ENCODE measurements at places on chromosomes 6 and 20.

DNA sequence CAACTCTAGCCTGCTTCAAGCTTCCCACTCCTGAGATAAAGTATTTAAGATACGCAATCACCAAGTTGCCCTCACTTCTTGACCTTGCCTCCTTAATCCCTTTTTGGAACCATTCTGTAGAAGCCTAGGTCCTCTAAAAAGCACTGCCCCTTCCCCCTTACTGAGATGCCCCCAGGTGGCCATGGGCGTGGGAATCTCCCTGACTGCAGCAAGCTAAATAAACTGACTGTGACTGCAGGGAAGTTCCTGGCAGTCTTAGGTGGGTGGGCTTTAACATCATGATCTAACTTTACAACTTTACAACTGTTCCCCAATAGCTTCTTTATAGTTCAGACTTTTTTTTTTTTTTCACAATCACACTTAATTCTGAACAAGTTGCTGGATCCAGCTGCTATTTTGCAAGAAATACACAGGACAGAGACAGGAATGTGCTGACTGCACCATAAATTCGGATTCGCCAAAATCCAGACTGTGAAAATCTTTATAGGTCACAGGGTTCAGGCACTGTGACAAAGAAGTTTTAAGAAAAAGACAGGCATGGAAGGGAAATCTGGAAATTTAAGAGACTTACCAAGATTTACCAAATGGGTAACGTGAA is 344.2 kb upstream of the SULF2 start:
- DNase-seq: no peak

DNA sequence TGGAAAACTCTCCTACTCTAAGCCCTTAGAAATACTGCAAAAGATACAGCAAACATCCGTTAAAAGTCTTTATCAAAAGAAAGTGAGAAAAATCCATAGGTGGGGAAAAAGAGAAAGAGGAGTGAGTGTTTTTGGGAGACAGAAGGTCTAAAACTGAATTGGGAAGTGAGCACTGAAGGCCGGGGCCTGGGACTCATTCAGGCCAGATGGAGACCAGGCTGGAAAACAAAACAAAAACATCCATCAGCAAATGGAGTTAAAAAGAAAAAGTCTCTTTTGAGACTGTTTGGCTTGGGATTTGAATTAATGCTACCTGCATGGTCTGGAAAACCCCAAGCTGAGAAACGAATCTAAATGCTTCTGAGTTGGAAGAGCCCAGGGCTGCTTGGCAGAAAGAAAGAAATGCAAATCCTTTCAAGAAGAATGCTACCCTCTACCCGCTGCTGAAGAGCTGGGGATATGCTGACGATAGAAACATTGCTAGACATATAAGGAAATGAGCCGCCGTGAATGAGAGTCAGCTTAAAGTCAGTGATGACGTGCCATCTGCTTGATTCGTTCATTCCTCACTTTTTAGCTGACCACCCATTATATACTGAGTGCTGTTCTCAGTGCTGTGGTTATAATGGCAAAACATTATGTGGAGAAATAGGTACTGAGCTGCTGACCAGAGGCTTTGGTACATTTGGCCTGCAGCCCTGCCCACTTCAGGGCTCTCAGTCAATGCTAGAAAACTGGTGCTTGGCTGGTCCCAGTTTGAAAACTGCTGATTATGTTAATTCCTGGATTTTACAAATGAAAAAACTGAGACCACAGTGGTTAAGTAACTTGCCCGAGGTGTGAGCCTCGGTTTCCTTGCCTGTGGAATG is 28.0 kb upstream of the TULP4 start:
- DNase-seq: no peak

DNA sequence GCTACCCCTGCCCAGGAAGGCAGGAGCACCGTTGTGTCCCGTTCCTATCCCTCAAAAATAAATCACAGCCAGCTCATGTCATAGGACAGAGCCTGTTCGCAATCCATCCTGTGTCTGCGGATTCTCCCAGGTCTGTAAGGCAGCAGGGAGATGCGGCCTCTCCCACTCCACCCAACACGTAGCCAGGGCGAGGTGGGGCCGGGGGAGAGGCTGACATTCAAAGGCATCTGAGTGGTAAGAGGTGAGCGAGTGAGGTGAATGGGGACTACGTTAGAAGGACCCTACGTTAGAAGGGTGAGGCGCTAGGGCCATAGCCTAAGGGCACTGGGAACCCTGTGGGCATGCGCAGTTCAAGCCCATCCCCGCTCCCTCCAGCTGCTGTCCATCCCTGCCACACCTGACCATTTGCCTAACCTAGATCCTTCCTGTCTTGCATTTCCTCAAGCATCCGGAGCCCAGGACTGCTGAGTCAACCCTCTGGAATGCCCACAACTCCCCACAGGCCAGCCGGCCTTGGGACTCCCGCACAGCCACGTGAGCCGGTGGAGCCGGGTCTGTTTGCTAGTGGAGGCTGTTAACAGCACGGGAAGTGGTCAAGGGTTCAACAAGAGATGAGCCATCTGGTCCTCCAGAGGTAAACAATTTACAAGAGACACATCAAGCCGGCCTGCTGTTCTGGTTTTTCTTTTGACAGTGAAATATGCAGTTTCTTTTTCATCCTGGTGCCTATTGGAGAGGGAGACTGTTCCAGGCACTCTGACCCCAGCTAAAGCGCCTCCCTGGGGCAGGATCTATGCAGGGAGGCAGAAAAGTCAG is 45.9 kb downstream of the RIPOR3 start:
- DNase-seq: no peak

- DNase-seq: no peak
Measured at GRCh38 chr6:63813566-63814120, 178.0 kb downstream of the PHF3 start.

GRCh38 chr6:150711584-150712504 is 112.2 kb downstream of the PLEKHG1 start:
- DNase-seq: no peak
